Cortex of kidney (tissue), 1 donor: ENCODE measurements at places on chromosomes 5 and 9.

GRCh38 chr5:130290219-130290618 lies 386.0 kb downstream of the CHSY3 start:
- no peak for DNase-seq

GRCh38 chr5:142871363-142872193 lies 101.4 kb downstream of the ARHGAP26 start:
- DNase-seq = no peak

GRCh38 chr5:82045554-82046275 lies 73.9 kb downstream of the ATG10 start:
- no peak for DNase-seq

GRCh38 chr9:127370147-127370579 lies 26.8 kb upstream of the SLC2A8 start:
- no peak for DNase-seq

DNA sequence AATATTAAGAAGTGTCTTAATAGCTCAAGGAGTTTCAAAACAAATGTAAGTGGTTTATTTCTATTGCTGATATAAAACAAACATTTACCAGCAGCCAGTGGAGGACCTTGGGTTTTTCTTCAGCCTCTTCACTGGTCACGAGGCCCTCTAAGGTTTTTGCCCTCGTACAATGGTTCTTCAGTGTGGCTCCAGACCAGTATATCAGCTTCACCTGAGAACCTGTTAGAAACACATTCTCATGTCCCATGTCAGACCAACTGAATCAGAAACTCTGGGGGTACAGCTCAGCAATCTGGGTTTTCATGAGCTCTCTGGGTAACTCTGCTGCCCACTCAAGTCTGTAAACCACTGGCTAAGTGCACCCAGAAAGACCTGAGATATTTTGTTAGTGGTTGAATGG lies 12.9 kb downstream of the WWC1 start:
- DNase-seq = no peak
